ENCODE measurements at places on chromosomes 2 and 18. TPM values are rescaled to one million over a fixed set of nuclear protein-coding genes. Genes with fewer than 3 reads are reported as not detected.

GRCh38 chr2:230627806-230628724, 84.6 kb upstream of the CAB39 start:
- DNase-seq = peak; percentile 53

GRCh38 chr2:188693771-188694170, 280.4 kb upstream of the COL3A1 start:
- DNase-seq = no peak

DNA sequence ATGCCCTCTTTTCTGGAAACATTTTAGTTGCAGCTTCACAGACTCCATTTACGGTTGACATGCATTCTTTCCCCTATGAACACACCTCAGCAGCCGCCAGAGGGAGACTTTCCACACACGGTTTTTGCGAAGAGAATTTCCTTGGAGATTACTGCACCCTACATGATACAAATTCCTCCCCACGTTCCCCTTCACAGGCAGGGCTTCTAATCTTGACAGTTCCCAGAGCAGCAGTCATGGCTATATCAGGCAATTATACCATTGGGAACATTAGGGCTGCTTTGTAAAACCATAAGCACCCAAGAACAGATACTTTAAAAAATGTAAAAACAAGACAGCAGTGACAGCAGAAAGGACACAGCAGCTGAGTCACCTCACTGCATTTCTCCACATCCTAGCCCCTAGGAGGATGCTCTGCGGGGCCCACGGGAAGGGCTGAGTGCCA, 253.8 kb downstream of the TGIF1 start:
- peak; percentile 57 for DNase-seq

GRCh38 chr2:31989946-31990345, 20.9 kb downstream of the MEMO1 start:
- DNase-seq = no peak

GRCh38 chr2:239778042-239778851, 246.9 kb downstream of the NDUFA10 start:
- no peak for DNase-seq

- no peak for DNase-seq
Measured at GRCh38 chr2:230155359-230155758, 64.4 kb downstream of the SP110 start.

PGAP1 gene
- total RNA-seq = 12.7 TPM

DNA sequence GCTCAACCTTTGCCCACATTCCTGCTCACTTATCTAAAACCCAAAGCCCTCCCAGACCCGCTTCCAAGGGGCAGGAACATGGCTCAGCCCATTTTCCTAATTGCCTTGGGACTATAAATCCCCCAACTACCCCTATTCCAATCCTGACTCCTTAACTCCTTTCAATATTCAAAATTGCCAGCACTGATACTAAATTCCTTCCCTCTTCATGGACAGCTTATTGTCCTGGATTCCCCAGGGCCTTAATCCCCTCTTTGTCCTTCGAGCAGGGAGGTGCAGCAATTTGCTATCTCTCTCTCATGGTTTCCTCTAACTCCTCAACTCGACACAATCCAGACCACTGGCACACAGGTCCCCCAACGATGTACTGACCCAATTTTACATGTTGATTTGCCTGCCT, 99.1 kb downstream of the SLC25A12 start:
- no peak for DNase-seq

- no peak for DNase-seq
Measured at GRCh38 chr2:191845876-191846514, 893 bp downstream of the CAVIN2 start.

GRCh38 chr2:119735565-119735964, 24.2 kb upstream of the PTPN4 start:
- DNase-seq = no peak

GDF7 gene
- 0.62 TPM for total RNA-seq

LPIN1 gene
- 18.3 TPM for total RNA-seq

- no peak for DNase-seq
Measured at GRCh38 chr18:1965016-1965415, 606.3 kb downstream of the METTL4 start.

DNA sequence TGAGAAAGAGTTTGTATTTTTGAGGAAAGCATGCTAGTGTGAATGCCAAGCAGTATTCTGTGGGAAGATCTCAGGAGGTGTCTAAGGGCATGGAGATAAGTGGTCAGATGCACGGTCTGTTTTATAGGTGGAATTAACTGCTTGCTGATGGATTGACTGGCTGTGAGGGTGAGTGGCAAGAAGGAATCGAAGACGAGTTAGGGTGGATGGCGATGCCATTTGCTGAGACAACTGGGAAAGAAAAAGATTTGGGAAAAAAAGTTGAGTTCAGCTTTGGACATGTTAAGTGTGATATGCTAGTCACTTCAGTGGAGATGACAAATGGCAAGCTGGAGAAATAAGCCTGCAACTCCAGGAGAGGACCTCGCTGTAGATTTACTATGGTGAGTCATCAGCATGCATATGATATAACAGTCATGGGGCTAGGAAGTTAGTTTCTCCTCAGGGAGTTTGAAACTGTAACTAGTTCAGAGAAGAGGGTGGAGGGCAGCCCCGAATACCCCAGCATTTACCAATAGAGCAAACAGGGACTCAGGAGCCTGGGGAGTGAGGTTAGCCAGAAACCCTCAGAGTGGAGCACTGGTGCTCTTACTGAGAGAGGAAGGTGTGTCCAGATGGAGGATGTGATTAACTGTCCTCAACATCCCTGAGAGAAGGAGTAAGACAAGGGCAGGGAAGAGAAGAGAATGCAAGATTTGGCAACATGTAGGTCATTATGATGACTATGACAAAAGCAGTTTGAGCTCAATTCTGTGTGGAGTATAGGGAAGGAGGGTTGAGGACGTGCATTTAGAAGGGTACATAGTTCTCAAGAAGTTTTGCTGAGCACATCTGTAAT, 2.0 kb upstream of the HK2 start:
- DNase-seq = no peak

GRCh38 chr2:39546937-39547336, 109.9 kb upstream of the MAP4K3 start:
- DNase-seq = no peak

DNA sequence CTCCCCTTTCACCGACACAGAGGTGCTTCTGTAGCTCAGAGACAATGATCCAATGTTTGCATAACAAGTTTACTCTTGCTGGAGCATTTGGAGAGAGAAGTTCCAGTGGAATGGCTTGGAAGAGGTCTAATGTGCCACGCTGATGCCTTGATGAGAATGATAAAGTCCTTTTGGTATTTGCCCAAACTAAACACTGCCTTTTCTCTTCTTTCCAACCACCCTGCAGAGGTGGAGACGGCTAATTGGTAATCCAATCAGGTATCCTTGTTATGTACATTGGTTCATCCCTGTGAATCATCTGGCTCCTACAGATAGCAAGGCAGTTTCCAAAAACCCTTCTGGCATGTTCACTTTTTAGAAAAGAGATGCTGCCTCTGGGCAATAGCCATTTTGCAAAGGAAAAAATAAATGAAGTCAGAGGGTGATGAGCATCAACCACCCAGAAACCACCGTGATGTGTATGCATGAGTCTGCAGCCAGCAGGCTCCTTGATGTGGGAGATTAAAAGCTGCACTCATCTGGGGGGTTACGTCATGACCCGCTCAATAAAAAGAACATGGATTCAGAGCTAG, 40.6 kb downstream of the KIAA2012 start:
- DNase-seq = no peak

- DNase-seq = no peak
Measured at GRCh38 chr2:150341982-150342680, 145.3 kb downstream of the RND3 start.

DNA sequence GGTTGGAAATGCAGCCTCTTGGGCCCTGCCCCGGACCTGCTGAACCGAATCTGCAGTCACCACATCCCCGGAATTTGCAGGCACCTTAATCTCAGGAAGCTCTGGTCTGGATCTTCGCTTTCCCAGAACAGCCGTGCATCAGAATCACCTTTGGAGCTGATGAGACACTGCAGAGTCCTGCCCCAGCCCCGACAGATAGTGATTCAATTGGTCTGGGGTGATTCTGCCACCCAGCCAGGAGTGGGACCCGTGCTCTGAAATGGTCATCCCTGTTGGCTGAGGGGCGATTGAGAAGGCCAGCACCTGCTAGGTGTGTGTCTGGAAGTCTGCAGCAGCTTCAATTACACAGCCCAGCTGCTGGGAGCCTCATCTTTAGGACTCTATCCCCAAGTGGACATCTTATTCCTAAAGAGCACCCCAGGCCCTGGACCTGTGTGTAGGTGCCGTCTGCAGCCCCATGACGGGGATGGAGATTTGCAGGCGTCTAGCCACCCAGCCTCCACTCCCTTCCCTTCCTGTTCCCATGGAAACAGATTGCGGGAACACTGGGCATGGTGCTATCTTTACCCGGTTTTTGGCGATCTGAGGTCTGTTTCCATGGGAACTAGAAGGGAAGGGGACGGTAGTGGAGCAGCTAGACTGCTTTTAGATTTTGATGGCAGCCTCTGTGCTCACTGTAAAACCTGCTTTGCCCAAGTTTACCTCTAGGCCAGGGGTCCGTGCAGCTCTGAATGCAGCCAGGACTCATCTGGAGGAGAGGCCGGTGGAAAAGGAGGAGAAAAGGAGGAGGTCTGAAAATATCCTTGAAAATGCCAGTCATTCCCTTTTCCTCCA, 156.1 kb downstream of the LDLRAD4 start:
- peak; percentile 55 for DNase-seq

- no peak for DNase-seq
Measured at GRCh38 chr2:102940684-102941083, 178.9 kb downstream of the TMEM182 start.

GRCh38 chr18:48356909-48357631, 52.1 kb downstream of the ZBTB7C start:
- DNase-seq = peak; percentile 36

GRCh38 chr2:21258082-21258481, 134.3 kb downstream of the TDRD15 start:
- DNase-seq = peak; percentile 19

STPG4 gene
- total RNA-seq = 0.22 TPM

DNA sequence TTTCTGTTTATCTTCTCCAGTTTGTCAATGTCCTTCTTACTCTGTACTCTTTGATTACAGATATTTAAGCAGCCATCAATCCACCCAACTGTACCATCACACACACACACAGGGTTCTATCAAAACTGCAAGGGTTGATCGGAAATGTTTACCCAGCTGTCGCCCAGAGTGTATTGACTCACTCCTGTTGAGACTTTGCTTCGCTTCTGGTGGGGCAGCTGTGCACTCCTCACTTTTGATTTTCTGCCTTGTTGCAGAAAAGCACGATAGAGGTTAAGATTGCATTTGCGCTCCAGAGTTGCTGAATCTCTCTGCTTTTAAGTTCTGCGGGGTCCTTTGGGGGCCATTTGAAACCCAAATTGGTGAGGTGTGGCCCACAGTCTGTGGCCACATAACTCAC, 216.2 kb downstream of the SETBP1 start:
- no peak for DNase-seq

- DNase-seq = no peak
Measured at GRCh38 chr2:173656086-173656485, 301.4 kb downstream of the CDCA7 start.

- no peak for DNase-seq
Measured at GRCh38 chr2:119849838-119850565, 90.3 kb downstream of the PTPN4 start.

DNA sequence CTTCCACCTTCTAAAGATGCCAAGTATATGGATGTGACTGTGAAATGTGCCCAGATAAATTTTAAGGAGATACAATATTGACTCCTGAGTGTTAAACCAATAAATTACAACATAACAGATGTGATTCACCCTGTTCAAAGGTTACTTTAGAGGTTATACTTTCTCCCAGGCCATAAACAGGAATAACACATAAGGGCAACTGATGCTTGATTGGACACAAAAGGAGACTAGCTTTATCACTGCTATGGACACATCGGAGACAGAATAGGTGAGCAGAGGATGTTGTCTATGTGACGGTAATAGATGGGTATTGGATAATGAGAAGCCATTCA, 31.9 kb upstream of the SLC25A52 start:
- DNase-seq = no peak

- no peak for DNase-seq
Measured at GRCh38 chr2:108364676-108365297, 13.0 kb upstream of the SULT1C4 start.

DNA sequence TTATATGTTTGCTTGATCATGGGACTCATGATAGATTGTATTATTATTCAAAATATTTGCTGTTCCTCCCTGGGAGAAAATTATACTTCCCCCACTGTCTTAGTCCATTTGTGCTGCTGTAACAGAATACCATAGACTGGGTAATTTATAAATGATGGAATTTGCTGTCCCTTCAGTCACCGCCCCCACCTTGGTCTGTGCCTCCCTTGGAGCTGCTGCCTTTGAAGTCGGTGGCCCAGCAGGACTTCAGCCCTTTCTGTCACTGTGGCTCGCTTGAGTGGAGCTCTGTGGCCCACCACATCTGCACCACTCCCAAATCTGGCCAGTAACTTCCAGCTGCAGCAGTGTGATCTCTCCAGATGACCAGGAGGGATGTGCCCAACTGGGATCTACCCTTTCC, 200.8 kb downstream of the AGPS start:
- no peak for DNase-seq

SCYGR5 gene
- not detected for total RNA-seq

SFT2D3 gene
- 6.4 TPM for total RNA-seq

IL1R2 gene
- total RNA-seq = 0.18 TPM

GRCh38 chr2:8378016-8378810, 303.6 kb upstream of the ID2 start:
- DNase-seq = no peak

DNA sequence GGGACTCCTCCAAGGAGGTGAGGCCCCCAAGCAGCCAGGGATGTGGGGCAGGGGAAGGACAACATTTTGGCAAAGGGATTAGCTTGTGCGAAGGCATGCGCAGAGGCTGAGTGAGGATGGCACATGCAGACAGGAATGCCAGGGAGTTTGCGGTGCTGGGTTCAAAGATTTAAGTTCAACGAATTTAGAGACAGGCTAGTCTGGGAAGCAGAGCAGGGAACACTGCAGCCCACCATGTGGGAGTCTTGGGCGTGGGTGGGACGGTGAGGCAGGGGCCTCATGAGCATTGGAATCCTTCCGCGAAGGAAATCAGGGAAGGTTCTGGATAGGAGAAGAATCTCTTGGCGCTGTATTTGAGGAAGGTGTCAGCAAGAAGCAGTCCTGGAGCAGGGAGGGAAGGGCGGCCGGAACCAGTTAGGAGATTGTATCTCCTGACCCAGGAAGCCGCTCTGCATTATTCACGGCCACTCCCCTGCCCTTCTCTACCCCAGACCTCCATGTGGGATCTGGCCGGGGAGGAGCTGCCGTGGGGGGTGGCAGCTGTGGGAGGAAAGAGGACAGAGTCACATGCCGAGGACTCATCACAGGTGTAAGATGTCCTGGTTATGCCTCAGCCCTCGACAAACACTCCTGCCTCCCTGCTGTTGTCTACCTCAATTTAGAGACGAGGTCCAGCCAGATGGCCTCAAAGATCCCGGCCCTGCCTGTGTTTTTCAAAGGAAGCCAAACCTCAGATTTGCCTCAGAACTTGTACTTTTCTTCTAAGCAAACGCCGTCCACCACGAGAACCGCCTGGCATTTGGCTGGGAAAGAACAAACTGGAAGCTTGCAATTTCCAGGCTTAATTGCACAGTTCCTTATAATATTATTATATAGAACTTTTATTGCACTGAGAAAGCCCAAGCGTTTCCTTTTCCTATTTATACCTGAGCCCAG, 123.7 kb upstream of the SMAD2 start:
- no peak for DNase-seq
